Tibial nerve (tissue), 4 donors: ENCODE measurements at places on chromosomes 13 and 19. TPM values are rescaled to one million over a fixed set of nuclear protein-coding genes. Genes with fewer than 3 reads are reported as not detected.
A peak's percentile ranks its signal among the peaks of the same experiment; 100 is the strongest.

DNA sequence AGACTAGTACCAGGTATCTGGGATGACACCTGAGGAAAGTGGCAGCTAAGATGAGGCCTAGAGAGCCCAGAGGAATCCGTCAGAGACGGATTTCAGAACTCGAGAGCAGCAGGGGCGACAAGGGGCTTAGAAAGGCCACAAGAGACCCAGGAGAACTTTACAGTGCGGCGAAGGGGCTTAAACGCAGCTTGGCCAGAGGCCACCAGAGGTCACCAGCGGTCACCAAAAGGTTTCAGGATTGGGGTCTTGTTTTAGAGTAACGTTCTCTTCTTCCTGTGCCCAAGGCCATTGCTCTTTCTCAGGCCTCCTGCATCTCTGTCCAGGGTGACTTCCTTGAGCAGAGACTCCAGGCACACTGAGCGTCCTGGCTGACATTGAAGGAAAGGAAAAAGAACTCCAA is 2.2 kb downstream of the ZSCAN22 start:
- no peak overlapping the region for H3K4me3 ChIP-seq
- no peaks in the 10 kb centered on the region for H3K27me3 ChIP-seq
- H3K4me1 ChIP-seq: peaks cover 12% of the 10 kb centered on the region
- H3K27ac ChIP-seq: no peak overlapping the region

DNA sequence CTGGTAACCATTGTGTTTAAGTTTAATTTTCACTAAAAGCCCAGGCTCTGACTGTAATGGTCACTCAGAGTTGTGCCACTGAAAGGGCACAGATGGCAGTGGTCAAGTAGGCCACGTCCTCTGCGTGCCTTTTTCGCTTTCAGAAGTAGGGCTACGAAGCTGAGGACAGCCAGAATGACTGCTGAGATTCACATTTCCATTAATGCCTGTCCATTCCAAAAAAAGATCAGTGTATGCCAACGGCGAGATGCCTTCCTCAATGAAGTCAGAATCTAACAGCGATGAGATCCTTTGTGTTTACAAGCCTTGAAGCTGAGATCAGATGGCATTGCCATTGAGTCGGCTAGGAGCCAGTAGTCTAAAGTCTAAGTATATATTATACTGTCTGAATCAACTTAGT is 311.3 kb downstream of the FGF14 start:
- H3K36me3 ChIP-seq: no peaks in the 10 kb centered on the region
- H3K27me3 ChIP-seq: no peaks in the 10 kb centered on the region
- H3K27ac ChIP-seq: no peak overlapping the region
- no peaks in the 10 kb centered on the region for H3K4me1 ChIP-seq
- no peak overlapping the region for H3K4me3 ChIP-seq

The ZNF382 gene
- total RNA-seq: 9.6 TPM

The TEX26 gene
- total RNA-seq: not detected

GRCh38 chr13:35629026-35629425 is 152.5 kb upstream of the MAB21L1 start:
- H3K4me3 ChIP-seq: no peak overlapping the region
- DNase-seq: no peak
- no peak overlapping the region for H3K27ac ChIP-seq
- H3K4me1 ChIP-seq: no peaks in the 10 kb centered on the region
- no peaks in the 10 kb centered on the region for H3K27me3 ChIP-seq

- peaks cover 92% of the 10 kb centered on the region for H3K4me1 ChIP-seq
- H3K36me3 ChIP-seq: no peaks in the 10 kb centered on the region
- no peak overlapping the region for H3K27ac ChIP-seq
- no peaks in the 10 kb centered on the region for H3K27me3 ChIP-seq
- no peak overlapping the region for H3K4me3 ChIP-seq
- no peak for DNase-seq
Observed at GRCh38 chr19:16614941-16615340, 13.1 kb downstream of the MED26 start.

GRCh38 chr19:17633700-17634099 is 54.5 kb downstream of the UNC13A start:
- H3K4me3 ChIP-seq: no peak overlapping the region
- H3K27me3 ChIP-seq: no peaks in the 10 kb centered on the region
- H3K27ac ChIP-seq: no peak overlapping the region
- no peak for DNase-seq
- H3K36me3 ChIP-seq: no peaks in the 10 kb centered on the region
- H3K4me1 ChIP-seq: no peaks in the 10 kb centered on the region

The SBK3 gene
- total RNA-seq: 0.59 TPM

The ALG5 gene
- total RNA-seq: 38.2 TPM

The SPTBN4 gene
- 20.3 TPM for total RNA-seq

GRCh38 chr19:56477429-56478338 is 539 bp upstream of the ZNF667 start:
- no peaks in the 10 kb centered on the region for H3K27me3 ChIP-seq
- no peaks in the 10 kb centered on the region for H3K4me1 ChIP-seq
- H3K4me3 ChIP-seq: peak overlapping the region; percentile 55
- peak overlapping the region; percentile 92 for H3K27ac ChIP-seq
- peaks cover 61% of the 10 kb centered on the region for H3K36me3 ChIP-seq

GRCh38 chr13:27967203-27967735 is 1.8 kb downstream of the CDX2 start:
- no peaks in the 10 kb centered on the region for H3K36me3 ChIP-seq
- no peak for DNase-seq
- H3K27me3 ChIP-seq: peaks cover 100% of the 10 kb centered on the region
- H3K27ac ChIP-seq: no peak overlapping the region

The TNFSF13B gene
- 2.1 TPM for total RNA-seq

GRCh38 chr19:18307271-18307681 is 15.6 kb downstream of the LSM4 start:
- no peak overlapping the region for H3K4me3 ChIP-seq
- peaks cover 4% of the 10 kb centered on the region for H3K4me1 ChIP-seq
- no peaks in the 10 kb centered on the region for H3K27me3 ChIP-seq
- DNase-seq: no peak

DNA sequence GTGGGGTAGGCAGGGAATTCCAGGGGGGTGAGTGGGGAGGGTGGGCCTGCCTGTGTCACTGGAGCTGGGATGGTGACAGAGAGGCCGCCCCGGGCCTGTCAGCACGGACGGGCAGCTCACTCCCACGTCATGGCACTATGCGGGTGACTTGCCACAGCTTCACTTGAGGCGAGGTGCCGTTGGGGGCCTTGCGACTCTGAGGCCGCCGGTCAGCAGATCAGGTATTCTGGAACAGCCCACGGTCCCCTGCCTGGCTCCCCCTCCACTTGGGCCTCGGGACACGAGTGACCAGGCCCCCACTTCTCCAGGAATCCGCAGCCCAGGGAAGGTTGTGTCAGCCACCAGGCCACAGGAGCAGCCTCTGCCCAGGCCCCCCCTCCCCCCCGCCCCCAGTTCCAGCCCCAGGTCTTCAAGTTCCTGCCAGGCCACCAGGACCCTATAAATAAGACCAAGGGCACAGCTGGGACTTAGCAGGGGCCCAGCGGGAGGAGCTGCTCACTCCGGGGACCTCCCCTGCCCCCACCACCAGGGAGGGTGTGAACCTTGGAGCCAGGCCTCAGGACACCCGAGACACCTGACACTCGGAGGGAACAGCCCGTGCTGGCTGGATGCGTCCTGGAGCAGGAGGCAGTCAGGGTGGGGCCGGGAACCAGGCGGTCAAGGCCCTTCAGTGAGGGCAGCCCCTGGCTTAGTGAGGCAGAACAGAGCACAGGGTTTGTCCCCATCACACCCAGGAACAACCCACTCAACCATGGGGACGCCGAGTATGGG is 2.7 kb upstream of the MIDN start:
- no peaks in the 10 kb centered on the region for H3K27me3 ChIP-seq
- H3K4me3 ChIP-seq: no peak overlapping the region

GRCh38 chr13:41465241-41465847 is 8.0 kb downstream of the RGCC start:
- no peak overlapping the region for H3K4me3 ChIP-seq
- H3K36me3 ChIP-seq: peaks cover 67% of the 10 kb centered on the region
- H3K4me1 ChIP-seq: no peaks in the 10 kb centered on the region
- H3K27ac ChIP-seq: peak overlapping the region; percentile 86
- H3K27me3 ChIP-seq: no peaks in the 10 kb centered on the region
- DNase-seq: no peak

GRCh38 chr13:84400706-84401105 is 518.4 kb upstream of the SLITRK1 start:
- H3K4me3 ChIP-seq: no peak overlapping the region
- H3K27ac ChIP-seq: no peak overlapping the region
- DNase-seq: no peak
- H3K4me1 ChIP-seq: peaks cover 8% of the 10 kb centered on the region

GRCh38 chr19:12969292-12969988 is at the start of gene DAND5:
TSS of gene DAND5 (plus strand) at chr19:12969576. CDS start at chr19:12969661, 85 bp downstream.
- no peak for DNase-seq
- peaks cover 7% of the 10 kb centered on the region for H3K4me1 ChIP-seq
- no peaks in the 10 kb centered on the region for H3K27me3 ChIP-seq
- H3K27ac ChIP-seq: no peak within 1 kb of the TSS
- H3K4me3 ChIP-seq: no peak within 1 kb of the TSS

- no peaks in the 10 kb centered on the region for H3K4me1 ChIP-seq
- H3K27ac ChIP-seq: no peak overlapping the region
- DNase-seq: no peak
- no peak overlapping the region for H3K4me3 ChIP-seq
Observed at GRCh38 chr13:112759053-112759452, 69.2 kb downstream of the ATP11A start.
